K562 (cell line): ENCODE measurements at places on chromosomes 11 and 22.

DNA sequence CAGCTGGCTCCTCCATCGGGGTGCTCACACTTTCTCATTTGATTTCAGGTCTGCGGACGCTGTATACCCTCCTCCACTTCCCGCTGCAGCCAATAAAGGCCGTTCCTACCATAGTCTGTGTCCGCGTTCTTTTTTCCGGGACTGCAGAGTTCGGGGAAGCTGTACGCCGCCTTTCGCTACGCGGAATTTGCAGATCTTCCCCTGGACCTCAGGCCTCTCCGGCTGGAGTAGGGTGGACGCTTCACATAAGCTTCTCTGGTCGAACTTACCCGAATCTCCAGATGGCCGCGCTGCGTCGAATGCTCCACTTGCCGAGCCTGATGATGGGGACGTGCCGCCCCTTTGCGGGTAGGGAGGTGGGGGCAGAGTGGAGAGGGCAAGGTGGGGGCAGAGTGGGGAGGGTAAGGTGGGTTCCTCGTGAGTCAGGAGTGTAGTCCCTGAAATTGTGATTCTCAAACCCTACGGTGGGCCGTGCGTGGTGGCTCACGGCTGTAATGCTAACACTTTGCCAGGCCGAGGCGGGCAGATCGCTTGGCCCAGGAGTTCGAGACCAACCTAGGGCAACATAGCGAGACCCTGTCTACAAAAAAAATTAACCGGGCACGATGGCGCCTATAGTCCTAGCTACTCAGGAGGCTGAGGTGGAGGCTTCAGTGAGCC lies 617 bp downstream of the CSKMT start:
- DNase-seq: peak; percentile 70

DNA sequence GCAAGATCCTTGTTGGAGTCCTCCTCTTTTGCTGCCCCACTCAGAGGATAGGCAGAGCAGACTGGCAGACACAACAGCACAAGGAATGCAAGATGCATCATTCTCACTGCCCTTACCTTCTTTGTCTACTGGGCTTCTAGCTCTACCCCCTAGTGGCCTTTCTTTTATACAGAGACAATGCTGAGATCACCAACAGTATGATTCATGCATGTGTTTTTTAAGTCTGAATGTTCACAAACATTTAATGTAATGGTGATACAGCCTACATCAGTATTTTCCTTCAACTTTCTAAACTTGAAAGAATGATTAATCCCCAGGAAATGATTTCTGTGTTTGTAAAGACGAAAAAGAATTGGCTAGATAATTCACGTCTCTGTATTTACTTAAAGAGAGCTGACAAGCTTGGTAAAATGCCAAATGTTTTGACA lies at the start of gene MMP10:
TSS of gene MMP10 (minus strand) at position 138 of the 428 bp plus-strand sequence. CDS start at position 101, 37 bp downstream.
- no peak for DNase-seq

DNA sequence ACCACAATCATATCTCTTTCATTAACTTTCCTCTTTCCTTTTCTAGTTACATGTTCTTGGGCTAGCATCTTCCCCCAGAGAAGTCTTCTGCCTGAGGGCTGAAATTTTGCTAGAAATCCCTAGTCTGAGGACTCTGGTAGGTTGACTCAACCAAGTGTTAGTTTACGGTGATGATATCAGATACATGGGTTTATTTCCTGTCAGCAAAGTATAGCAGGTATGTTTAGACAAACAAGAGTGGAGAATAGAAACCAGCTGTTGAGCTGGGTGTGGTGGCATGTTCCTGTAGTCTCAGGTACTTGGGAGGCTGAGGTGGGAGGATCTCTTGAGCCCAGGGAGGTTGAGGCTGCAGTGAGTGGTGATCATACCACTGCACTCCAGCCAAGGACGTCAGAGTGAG lies 11.2 kb downstream of the FOLR1 start:
- no peak for DNase-seq

GRCh38 chr11:12241971-12242672 lies 131.7 kb downstream of the MICAL2 start:
- peak; percentile 35 for DNase-seq

GRCh38 chr22:19795617-19796008 lies 35.0 kb downstream of the TBX1 start:
- no peak for DNase-seq

GRCh38 chr11:102810950-102811660 lies 13.1 kb upstream of the MMP1 start:
- no peak for DNase-seq

DNA sequence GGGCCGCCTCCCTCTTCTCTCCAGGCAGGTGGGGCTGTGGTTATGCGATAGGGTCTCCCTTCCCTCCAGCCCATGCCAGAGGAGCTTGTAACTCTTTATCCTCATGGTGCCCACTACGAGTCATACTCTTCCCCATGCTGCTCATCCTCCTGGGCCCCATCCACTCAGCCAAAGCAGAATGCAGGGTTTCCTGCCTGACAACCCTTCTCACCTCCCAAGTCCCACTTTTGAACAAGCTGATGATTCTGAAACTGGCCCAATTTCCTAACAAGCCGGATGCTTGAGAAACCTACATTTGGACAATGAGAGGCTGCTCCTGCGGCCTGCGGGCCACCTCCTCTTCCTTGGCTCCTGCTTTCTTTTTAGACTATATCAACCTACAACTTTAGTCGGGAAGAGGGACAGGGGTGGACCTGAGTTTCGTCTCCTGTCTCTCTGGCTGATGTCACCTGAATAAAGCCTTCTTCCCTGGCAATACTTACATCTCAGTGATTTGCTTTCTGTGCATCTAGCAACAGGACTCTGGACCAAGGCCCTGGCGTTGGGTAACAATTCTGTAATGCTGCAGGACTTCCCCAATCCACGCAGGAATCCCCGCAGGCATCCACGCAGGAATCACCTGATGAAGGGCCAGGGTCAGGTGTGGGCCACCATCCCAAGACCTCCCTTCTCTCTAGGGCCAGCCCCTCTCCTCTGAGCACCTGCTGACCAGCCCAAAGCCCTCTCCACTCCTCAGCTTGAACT lies 1.5 kb upstream of the NDUFS8 start:
- no peak for DNase-seq

DNA sequence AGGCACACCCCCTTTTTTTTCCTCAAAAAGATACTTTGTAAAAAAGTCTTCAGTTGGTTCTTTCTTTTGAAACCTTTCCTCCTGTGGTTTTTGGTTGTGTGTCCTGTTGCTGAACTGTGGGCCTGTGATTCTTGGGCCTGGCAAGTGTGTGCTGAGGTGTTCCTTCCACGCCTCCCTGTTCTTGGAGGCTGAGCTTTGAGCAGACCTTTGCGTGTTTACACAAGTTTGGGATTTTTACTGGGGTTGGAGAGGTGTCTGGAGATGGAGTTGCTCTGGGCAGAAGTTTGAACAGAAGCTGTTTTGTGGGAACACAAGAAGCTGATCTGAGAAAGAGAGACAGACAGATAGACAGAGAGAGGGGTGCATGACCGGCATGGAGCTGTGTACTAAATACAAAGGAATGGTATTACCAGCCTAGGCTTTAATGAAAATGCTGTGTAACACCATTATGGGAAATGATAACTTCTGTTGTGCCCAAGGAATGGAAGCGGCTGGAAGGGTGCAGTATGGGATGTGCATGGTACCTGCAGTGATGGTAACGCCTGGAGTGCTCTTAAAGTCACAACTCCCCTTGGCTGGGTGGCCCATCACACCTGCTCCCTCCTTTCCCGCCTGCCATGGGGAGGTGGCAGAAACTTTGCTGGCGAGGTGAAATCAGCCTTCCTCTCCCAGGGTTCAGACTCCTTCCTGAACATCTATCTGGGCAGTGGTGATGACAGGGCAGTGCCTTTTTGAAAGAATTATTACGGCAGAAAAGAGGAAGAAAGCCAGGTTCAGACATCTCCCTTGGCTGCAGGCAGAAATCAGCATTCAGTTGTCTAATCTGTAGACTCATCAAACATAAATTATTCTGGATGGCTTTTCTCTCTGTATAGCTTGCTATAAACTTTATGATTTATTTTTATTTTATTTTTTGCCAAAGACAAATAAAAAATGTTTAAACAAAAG lies 70.4 kb downstream of the LDLRAD3 start:
- DNase-seq: no peak

GRCh38 chr22:19352766-19353165 lies 61.2 kb upstream of the CLTCL1 start:
- no peak for DNase-seq

GRCh38 chr11:23112987-23113886 lies 253.0 kb upstream of the CCDC179 start:
- peak; percentile 11 for DNase-seq

DNA sequence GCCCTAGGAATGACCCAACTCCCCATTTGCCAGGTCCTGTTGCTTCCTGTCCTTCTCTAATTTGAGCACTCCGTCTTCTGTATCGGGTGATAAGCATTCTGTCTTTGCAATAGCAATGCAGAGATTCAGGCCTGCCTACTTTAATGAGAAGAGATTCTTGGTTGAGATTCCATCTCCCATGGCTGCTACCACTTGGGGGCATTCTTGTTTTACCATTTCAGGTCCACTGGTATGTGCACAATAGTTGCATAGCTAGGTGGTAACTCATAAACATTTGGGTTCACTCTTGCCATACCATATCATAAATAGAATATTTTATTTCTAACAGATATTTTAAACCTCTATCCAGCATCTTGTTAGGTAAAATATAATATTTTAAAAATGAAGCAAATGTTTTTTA lies 34.4 kb upstream of the CALCB start:
- DNase-seq: no peak

DNA sequence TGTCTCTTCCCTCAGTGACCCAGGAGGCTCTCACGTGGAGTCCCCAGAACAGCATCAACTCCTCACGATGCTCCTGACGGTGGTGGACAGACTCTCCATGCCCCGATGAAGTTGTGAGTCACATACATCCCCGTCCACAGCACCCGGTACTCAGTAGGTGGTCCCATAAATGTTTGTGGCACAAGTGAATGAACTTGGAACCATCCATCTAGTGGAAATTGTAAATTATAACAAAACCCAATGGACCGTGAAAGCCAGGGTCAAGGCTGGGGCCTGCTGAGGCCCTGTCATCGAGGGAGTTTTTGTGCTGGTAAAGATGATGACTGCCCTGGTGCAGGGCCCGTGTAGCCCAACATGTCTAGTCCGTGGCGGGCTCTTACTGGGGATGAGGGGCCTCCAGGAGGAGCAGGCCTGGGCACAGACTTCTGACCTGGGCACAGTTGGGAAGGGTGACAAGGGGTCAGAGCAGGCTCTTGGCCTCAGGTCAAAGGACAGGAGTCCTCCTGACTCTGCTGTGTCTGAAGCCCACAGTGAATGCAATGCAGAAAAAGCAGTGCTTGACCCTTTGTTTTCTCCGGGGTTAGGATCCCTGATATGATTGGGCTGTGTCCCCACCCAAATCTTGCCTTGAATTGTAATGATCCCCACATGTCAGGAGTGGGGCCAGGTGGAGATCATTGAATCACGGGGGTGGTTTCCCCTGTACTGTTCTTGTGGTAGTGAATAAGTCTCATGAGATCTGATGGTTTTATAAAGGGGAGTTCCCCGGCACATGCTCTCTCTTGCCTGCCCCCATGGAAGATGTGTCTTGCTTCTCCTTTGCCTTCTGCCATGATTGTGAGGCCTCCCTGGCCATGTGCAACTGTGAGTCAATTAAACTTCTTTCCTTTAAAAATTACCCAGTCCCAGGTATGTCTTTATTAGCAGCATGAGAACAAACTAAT lies 20.0 kb upstream of the SMIM38 start:
- no peak for DNase-seq

DNA sequence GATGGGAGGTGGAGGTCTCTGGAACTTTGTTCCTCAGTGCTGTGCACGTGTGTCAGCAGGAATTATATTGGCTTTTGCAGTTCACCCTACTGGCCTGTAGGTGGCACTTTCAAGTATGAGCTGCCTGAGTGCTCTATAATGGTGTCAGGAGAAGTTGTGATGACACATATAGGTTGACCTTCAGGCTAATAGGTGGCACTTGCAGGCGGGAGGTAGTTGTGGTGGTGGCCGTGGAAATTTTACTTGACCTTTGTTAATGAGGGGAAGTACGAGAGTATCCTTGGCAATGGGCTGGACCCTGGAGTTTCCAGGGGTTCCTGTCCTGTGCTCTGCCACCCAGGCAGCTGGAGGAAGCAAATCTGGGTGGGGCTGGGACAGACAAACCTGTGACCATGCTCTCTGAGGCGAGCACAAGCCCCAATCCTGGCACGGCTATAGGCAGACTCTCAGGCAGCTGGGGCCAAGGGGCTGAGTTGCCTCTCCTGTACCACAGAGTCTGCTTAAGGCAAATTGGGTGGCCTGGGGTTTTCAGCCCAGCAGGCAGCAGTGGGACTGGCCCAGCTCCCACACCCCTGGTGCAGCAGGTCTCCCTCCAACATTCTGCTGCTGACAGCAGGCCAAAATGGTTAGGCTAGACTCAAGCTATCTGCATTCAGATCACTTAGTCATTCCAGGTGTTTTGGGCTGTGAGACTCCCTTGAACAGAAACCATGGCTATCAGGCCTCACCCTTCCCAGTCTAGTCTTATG lies 147.5 kb upstream of the CTSC start:
- DNase-seq: peak; percentile 81

DNA sequence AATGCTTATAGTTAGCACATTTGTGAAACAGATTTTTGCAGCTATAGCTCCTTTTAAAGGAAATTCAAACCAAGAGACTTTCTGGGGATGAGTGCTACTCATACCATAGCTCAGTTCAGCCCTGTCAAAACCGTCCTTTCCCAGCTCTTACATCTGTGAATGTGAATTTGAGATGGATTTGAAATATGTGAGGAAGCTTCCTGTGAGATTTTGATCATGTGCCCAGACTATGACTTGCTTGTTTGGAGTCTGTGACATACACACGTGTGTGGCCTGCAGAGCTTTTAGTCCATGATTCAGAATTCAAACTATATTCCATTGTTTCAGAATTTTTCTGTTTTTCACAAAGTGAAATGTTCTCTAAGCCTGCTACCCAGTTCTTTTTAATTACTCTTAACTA lies 4.4 kb upstream of the MMP1 start:
- DNase-seq: no peak

DNA sequence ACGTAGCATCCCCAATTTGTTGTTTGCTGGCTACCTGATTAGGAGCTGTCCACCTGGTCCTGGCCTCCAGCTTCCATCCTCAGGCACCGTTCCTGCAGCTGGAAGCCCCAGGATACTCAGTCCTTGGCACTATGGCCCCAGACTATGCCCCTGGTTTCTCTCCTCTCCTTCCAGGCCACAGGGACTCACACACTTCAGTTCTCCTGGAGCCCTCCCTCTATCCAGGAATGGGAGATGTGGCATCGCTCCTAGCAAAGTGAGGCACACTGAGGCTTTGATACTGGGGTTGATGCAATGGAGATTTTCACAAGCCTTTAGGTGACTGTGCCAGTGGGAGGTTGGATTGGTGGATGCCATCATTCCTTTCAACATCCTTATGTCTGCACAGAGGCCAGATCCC lies 142.8 kb upstream of the B3GAT1 start:
- DNase-seq: no peak

DNA sequence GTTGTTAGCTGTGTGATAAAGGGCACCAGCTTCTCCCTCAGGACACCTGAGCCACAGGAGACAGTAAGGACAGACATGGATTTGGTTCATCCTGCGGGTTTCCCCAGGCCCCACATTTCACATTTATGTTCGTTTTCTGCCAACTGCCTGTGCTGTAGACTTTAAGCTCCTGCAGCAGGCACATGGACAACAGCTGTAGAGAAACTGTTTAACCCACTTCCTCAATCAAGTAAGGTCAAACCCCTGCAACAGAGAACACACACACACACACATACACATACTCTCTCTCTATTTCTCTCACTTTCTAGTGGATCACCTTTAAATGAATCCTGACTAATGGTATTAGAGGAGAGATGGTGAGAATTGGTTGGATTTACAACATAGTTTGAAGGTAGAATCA lies 90.7 kb downstream of the C11orf87 start:
- no peak for DNase-seq
